ENCODE measurements at places on chromosomes 4 and X. TPM values are rescaled to one million over a fixed set of nuclear protein-coding genes. Genes with fewer than 3 reads are reported as not detected.
A peak's percentile ranks its signal among the peaks of the same experiment; 100 is the strongest.

DNA sequence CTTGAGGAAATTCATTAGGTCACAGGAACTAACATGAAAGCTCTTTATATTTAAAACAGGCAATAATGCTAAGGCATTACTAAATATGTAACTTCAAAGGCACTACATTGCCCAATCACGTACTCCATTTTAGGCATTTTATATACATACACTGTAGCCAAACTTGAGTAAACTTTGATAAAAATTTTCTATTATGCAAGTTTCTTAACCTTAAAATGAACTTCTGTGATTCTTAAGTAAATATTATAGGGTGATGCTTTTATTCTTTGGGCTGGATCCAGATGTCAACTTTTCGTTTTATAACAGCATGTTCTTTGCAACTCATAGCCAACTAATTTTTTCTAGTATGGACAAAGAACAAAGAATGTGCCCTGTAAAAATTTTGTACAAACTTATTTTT lies 28.3 kb upstream of the MAP9 start:
- no peak for DNase-seq

DNA sequence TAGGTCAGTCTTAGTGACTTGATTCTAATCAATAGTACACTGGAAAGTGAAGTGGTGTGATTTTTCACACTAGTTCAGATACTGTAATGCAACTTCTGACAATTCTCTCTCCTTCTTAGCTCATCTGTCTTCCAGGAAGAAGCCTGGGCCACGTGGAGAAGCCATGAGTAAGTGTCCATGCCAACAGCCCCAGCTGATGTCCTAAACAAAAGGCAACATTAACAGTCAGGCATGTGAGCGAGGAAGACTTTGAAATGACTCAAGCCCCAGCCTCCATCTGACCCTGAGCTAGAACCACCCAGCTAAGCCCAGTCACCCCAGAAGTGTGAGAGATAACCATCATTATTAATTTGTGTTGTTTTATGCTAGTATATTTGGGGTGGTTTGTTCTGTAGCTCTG lies 115.7 kb upstream of the MAGEB16 start:
- peak; percentile 8 for DNase-seq

DNA sequence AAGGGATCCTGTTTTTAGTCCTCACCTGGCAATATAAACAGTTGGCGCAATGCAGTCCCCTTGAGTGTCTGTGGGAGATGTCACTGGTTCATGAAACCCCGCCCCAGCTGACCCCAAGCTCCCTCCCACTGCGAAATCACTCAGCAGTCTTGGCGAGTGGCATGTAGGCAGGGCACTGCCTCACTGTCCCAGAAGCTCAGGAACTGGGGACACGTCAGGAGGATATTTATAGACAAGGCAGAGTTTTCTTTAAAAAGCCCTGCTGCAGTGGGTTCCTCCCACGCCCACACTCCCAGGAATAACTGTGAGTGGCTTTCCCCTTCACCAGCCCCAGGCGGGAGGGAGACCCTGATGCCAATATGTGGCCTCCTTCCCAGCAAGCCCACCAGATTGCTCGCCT lies 44.3 kb upstream of the PPP2R2C start:
- no peak for DNase-seq

DNA sequence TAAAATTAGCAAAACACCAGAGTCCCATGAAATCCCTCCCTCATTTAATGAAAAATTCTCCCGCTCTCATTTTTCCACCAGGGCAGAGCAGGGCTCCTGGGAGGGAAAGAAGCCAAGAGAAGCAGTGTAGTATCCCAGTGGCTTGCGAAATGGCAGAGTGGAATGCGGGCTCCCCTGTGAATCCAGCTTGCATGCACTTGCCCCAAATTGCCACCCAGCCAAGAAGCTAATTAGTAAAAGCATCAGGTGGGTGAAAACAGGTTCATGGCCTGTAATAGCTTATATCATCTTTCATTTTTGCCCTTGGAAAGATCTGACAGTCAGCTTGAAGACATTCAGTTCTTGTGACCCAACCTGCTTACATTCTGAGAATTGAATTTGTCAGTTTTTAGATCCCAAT lies 10.1 kb downstream of the AMOT start:
- DNase-seq = no peak

DNA sequence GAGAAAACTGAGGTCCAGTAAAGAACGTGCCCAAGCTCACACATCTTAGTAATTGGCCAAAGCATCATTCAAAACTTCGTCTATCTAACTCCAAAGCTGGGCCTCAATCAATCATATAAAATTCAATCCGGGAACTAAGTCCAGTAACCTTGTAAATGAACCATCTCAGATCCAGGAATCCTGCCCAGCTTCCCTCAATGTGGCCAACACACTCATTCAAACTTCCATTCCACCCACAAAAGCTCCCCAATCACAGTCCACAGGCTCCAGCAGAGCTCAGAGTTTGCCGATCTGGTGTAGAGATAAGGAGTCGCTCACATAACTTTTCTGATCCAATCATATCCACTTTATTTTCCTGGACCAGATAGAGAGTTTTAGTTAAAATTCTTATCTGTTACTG lies 144.8 kb downstream of the SPATA18 start:
- no peak for DNase-seq

- DNase-seq = no peak
Observed at GRCh38 chr4:3642806-3643517, 110.7 kb upstream of the LRPAP1 start.

GRCh38 chr4:119659576-119659975 lies 31.0 kb upstream of the PDE5A start:
- no peak for DNase-seq

DNA sequence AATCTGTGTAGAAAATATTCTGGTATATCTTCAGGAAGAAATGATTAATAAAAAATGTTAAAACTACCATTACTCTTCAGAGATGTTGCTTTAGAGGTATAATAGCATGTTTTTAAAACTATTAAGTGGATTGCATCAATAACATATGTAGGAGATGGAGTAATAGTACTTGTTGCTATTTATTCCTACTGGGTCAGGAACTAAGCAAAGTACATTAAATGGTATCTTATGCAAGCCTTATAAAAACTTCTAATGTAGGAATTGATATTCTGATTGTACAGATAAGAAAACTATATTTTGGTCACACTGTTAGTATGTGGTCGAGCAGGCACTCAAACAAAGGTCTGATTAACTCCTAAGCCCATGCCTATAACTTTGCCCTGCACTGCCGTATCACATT lies 31.4 kb upstream of the PDLIM5 start:
- no peak for DNase-seq

DNA sequence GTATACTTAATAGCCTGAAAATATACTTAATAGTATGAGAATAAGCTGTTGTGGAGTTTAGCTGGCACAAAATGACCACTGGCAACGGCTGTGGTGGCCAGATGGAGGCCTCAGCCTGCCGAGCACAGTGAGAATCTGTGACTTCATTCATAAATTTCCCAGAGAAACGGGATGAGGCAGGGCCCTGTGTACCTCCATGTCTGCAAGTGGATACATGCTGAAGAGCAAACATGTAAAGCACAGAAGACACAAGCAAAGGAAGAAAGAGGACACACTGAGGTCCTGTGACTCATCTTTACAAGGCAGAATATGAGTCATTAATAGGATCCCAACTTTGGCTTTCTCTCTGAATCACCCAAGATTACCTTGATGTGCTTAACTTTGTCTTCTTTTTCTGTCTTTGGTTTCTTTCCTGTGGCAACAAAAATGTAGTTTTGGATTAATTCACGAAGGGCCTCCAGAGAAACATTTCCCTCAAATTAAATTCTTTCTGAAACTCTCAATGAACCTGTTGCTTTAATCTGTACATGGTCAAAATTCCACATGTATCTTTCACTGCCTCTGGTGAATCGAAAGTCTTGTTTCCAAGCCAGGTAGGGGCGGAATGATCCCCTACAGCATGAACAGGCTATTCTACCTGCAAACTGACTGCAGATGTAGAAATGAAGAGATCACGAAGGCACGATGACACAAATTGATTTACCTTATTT lies 56.4 kb downstream of the IRF2 start:
- DNase-seq = peak; percentile 99

- DNase-seq = no peak
Observed at GRCh38 chrX:50068285-50068563, 132.6 kb downstream of the AKAP4 start.

- DNase-seq = peak; percentile 60
Observed at GRCh38 chrX:53262918-53263394, 18.4 kb downstream of the IQSEC2 start.

DNA sequence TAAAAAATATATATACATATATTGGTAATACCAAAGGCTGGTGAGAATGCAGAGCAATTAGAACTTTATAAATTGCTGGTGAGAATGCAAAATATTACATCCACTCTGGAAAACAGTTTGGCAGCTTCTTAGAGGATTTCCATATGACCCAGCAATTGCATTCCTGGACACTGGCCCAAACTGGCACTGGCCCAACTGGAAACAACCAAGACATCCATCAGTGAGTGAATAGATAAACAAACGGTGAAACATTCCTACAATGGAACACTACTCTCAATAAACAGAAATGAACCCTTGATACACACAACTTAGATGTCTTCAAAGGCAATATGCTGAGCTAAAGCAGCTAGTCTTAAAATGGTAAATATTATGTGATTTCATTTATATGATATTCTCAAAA lies 524.2 kb downstream of the IQCM start:
- DNase-seq = no peak

The PPP4R3C gene
- not detected for total RNA-seq

The CXCL1 gene
- 11.7 TPM for total RNA-seq

DNA sequence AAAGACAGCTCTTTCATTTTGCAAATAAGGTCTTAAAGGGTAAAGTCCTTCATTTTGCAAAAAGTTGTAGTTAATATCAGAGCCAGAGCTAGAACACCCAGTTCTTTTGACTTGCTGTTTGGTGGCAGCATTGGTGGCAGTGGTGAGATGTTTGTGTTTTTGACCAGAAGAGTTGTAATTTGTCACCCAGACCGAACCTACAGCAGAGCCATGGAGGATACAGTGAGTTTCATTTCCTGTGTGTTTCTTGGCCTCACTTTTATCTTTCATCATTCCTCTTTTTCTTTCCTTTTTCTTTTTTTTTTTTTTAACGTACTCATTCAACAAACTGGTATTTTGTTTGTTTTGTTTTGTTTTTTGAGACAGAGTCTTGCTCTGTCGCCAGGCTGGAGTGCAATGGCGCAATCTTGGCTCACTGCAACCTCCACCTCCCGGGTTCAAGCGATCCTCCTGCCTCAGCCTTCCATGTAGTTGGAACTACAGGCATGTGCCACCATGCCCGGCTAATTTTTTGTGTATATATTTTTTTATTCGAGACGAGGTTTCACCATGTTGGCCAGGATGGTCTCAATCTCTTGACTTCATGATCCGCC lies 116.4 kb downstream of the AFF1 start:
- DNase-seq = no peak

- no peak for DNase-seq
Observed at GRCh38 chr4:109795059-109795458, 6.7 kb downstream of the CFI start.

DNA sequence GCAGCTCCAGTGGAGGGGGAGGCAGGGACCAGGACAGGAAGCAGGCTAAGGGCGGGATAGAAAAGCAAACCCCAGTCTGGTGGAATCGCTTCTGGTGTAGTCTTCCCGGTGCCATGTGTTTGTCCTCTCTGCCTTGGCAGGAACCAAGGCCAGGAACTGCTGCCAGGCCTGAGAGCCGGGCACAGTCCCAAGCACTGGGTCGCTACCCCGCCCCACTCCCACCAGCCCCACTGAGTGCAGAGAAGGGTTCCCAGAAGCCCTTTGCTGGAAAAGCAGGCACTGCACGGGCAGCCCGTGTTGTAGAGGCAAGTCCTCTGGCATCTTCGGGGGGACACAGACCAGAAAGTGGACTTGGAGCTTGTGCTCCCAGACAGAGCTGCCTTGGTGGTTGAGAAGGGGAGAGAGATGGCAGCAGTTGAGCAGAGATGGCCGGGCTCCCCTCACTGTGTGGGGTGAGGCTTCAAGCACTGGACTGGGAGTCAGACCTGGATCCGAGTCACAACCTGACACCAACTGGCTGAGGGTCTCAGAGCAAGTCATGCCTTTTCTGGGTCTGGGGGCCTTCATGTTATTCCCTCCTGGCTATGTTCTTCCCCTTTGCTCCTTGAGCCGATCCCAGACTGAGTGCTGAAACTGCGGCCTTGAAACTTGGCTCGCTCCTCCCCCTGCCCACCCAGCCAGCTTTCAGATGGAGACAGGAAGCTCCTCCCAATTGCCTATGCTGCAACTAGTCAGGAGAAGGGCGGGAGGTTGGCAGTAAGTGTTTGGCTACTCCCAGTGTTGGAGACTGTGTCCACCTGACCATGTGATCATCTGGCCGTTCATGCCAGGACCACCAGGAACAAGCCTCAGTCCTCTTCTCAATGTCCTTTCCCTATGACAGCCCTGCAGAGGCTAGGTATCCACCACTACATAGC lies 59.7 kb upstream of the MTM1 start:
- DNase-seq = no peak

GRCh38 chrX:39161611-39162255 lies 360.5 kb downstream of the MID1IP1 start:
- DNase-seq = no peak

The FATE1 gene
- not detected for total RNA-seq

DNA sequence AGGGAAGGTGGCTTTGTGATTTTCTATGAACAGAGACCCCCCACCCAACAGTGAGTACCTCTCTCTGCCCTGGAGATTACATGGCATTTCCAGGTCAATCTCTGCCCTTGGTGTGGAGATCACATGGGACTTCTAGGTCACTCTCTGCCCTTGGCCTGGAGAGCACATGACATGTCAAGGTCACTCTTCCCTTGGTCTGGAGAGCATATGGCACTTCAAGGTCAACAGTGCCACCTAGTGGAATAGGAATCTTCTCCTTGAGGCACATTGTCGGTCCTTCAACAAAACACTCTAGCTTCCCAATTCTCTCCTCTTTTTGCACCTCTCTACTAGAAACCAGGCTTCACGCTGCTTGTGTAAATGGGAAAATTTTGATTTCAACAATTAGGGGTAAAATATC lies 66.2 kb upstream of the TACR3 start:
- peak; percentile 30 for DNase-seq

The C1QTNF7 gene
- total RNA-seq = not detected

DNA sequence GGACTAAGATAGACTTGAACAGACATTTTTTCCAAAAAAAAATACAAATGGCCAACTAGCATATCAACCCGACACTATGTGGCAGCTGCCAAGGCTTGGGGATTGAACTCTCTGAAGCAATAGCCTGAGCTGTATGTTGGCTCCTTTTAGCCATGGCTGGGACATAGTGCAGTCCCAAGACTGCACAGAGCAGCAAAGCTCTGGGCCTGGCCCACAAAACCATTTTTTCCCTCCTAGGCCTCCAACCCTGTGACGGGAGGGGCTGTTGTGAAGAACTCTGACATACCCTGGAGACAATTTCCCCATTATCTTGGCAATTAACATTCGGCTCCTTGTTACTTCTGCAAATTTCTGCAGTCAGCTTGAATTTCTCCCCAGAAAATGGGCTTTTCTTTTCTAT lies 50.1 kb downstream of the CISD2 start:
- no peak for DNase-seq

- DNase-seq = no peak
Observed at GRCh38 chr4:54687887-54688841, 30.4 kb downstream of the KIT start.

GRCh38 chr4:184536065-184536880 lies 61.9 kb upstream of the IRF2 start:
- peak; percentile 19 for DNase-seq

The MTTP gene
- total RNA-seq = not detected

GRCh38 chr4:128298852-128299251 lies 11.2 kb upstream of the PGRMC2 start:
- no peak for DNase-seq
